ENCODE measurements at places on chromosomes 2 and 18.

DNA sequence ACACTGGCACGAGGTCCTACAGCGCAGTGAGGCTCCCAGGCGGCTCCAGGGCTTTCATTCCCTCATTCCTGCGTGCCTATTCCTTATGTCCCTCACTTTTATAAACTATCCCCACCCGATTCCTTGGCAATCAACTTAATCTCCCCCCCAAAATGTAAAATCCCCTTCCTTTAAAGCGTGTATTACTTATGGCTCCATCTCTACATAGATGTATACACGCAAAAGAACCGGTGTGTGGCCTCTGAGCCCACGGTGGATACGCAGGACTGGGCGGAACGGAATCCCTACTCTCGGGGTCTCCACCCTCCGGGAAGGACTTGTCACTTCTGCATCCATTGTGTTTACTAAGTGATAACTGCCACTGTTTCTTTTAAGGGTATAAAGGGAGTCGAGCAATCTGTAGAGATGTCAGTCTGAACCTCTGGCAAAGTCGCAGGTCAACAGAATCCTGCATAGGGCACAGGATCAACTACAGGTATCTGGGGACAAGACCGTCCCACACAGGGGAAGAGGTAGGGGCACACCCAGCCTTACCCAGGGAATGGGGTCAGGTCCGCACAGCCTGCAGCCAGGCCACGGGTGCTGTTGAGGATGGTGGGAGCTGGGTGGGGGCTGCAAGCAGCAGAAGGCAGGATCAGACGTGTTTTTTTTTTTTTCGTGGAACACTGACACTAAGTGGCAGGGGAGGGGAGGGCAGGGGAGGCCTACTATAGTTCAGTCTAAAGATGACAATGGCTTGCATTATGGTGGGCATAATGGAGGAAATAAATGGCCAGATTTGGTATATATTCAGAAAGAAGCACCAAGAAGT, 42.1 kb downstream of the HDLBP start:
- DNase-seq: no peak

- no peak for DNase-seq
Observed at GRCh38 chr18:49802623-49803022, 10.7 kb downstream of the ACAA2 start.

DNA sequence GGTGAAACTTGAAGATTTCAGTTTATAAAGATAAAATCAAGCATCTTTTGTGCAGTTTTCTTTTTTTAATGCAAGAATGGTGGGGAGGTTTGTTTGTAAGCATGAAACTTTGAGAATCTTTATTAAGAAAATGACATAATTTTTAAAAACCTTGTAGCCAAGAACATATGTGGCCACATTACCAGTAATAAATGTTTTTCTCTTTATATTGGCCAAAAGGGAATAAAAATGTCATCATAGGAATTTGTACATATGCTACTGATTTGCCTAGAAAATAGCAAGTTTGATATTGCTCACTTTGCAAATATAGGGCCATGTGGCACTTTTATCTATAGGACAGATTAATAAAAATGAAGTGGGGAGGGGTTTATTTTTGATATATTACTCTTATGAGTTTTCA, 25.6 kb downstream of the METTL21A start:
- no peak for DNase-seq

DNA sequence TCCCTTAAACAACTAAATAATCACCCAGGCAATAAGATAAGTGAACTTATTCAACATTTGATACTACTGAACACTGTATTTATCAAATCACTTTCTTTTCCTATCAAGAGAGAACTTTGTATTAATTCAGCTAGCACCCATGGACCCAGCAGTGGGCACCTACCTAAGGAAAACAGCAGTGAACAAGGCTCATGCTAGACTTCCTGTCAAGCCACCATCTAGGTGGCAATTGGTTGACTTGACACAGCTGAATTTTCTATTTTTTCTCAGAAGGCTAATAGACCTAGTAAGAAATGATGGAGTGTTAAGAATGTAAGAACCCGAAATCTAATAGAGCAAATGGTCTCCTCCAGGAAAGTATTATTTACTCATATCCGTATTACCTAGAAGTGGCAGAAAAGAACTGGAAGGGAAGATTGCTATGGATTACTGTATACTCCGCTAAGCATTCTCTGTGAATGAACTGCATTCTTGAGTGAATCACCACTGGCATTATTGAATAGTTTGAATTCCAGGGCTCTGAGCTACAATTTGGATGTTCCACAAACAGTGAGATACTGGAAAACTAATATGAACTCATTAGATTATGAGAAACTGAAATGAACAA, 988.2 kb upstream of the CDH2 start:
- DNase-seq: no peak

GRCh38 chr2:233972941-233973575, 55.9 kb downstream of the TRPM8 start:
- no peak for DNase-seq

GRCh38 chr2:113376913-113377445, 60.5 kb upstream of the ZNG1B start:
- no peak for DNase-seq

DNA sequence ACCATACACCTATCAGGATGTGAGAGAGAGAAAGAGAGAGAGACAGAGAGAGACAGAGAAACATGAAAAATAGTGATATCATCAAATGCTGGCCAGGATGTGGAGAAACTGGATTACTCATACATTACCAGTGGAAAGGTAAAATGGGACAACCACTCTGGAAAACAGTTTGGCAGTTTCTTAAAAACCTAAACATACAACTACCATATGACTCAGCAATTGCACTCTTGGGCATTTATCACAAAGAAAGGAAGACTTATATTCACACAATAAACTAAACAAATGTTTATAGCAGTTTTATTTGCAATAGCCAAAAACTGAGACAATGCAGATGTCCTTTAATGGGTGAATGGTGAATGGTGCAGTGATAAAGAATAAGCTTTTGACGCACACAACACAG, 29.1 kb downstream of the SLC4A3 start:
- no peak for DNase-seq

DNA sequence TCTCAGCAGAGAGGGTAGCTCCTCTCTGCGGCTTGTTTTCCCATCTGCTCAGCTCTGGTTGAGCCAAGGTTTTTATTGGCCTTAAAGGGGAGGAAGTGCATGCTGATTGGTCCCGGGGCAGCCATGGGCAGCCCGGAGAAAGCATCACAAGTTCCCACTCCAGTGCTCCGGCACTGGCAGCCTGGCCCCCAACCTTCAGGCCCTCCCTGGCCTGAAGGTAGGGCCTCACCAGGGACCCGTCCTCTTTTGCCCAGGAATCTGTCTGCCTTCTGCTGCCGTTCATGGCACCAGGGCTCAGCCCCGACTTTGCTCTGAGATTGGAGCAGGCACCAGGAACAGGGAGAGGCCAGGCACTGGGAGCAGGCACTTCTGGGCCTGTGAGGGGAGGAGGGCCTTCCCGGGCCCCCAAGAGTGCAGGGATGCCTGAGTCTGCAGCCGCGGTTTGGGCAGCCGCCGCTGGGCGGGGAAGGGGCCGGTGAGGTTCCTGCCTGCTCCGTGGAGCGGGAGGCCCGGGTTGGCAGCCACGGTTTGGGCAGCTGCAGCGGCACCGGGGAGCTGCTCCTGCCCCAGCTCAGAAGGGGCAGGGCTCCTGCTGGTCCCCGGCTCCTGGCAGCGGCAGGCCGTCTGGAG, 17.5 kb upstream of the ILKAP start:
- peak; percentile 76 for DNase-seq

GRCh38 chr2:239275847-239276831, 124.7 kb downstream of the HDAC4 start:
- DNase-seq: peak; percentile 29

- no peak for DNase-seq
Observed at GRCh38 chr2:231373184-231373583, 22.3 kb upstream of the B3GNT7 start.

DNA sequence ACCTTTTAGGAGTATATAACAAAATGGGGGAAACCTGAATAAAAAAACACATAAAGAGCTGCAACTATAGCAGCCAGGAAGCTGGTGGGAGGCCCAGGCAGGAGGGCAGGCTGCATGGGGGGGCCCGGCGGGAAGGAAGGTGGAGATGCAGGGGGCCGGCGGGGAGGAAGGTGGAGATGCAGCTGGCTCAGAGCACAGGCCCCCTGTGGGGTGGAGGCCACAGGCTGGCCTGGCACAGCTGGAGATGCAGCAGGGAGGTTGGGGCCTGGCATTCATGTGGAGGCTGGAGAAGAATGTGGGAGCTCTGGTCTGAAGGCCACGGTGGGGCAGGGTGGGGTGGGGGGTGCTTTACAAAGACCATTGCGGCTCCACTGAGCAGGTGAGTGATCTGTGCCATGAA, 31.4 kb downstream of the FAM228A start:
- DNase-seq: no peak

DNA sequence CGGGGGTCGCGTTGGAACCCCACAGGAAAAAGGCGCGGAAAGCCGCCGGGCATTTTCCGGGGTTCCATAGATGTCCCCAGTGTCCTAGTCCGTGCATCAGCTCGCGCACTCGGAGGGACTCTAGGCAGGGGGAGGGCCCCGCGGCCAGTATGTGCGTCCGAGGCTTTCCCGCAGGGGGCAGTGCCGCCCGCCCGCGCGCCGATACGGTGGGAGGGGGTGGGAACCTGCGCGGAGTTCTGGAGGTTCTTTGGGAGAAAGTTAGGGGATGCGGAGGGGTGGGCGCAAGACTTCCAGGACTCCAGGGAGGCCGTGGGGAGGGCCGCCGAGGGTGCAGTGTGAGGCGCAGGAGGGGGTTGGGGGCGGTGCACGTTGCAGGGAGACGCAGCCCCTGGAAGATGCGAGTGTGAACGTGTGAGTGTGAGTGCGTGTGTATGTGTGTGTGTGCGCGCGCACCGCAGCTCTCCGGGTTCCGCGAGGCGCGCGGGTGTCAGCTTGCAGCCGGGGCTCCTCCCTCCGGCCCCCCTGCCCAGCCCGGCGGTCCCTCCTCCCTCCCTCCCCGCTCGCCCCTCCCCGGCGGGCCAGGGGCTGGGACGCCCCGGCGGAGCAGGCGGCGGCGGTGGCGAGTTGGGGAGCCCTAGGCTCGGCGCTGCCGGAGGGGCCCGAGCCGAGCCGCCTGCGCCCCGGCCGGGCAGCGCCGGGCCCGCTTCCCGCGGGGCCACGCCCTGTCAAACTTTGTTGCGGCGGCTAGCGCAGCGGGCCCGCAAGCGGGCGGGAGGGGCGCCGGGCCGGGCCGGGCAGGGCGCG, at the start of gene TCF7L1:
TCF7L1 (plus strand) TSS at position 559 of the 804 bp plus-strand sequence. CDS start 293 bp downstream, outside the sequence.
- DNase-seq: peak; percentile 13

GRCh38 chr2:100148883-100149282, 6.5 kb upstream of the AFF3 start:
- DNase-seq: no peak

DNA sequence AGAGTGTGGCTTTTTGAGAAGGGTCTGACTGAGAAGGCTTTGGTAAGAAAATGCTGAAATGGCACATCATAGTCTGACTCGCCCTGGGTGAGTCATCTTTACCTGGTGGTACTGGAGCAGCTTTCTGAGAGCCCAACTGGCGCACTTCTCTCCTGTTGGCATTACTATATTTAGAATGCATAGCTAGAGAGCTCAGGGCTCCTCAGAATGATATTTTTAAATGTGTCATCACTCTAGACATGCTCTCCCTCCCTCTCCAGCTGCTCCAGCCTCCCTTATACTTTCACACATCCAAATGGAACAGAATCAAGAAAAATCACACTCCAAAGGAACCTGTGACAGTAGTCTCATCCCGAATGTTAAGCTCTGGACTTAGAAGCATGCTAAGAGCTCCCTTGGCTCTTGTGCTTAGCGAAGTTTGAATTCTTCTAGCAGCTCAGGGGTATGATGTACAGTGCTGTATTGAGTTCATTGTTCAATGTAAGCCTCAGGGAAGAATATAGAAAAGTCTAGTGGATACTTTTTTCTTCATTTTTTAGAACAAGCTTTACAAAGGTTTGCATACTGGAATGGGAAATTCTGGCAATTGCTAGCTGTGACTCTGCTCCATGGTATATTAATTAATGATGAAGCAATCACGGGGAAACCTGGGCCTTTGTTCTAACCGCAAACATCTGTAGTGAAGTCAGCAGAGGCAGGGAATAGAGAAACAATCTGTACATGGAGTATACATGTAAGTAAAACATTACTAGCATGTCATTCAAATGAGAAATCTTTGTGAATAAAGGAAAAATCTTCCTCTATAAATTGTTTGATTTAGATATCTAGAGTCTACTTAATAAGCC, 751.2 kb upstream of the NRXN1 start:
- DNase-seq: no peak

GRCh38 chr2:190791347-190791975, 89.2 kb upstream of the GLS start:
- no peak for DNase-seq

DNA sequence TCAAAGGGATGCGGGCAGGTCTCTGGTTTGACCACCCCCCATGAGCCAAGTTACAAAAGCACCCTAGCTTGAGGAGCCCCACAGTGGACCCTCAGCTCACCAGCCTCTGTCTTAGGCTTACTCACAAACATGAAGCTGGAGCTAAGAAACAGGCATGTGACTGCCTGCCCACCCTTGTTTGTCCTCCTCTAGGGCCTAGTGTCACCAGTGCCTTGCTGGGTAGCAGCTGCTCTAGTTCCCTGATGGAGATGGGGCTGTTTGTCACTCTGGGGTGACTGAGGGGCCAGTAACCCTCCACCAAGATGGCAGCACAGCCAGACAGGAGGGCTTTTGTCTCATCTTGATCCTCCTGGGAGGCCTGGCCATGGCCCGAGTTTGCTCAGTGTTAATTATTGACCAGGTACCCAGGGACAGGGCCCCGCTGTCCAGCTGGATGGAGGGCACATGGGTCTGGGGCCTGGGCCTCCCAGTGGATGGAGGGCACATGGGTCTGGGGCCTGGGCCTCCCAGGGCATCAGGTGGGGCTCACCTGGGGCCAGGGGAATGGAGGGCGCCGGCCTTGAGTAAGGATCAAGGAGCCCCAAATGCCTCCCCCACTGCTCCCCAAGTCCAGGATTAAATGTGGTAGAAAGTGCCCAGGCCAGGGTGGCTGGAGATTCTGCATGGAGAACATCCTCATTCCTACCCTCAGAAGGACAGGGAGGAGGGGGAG, 185.9 kb upstream of the HAAO start:
- no peak for DNase-seq

DNA sequence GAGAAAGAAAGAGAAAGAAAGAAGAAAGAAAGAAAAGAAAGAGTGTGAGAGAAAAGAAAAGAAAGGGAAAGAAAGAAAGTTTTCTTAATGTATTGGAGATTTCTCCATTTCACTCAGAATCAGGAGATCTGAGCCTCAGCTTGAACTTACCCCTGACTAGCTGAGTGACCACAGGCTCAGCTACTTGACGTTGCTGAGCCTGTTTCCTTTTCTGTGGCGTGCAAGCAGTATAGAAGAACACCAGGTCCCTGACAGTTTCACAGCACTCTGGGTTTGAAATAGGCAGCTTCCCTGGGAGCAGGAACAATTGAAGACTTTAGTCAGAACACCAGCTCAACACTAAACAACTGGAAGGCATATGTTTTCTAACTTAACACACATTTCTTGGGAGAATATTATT, 44.7 kb downstream of the MARCO start:
- DNase-seq: no peak

Data from C1 segment of cervical spinal cord (tissue), 14 donors.